ENCODE measurements at places on chromosomes 1 and 21.

DNA sequence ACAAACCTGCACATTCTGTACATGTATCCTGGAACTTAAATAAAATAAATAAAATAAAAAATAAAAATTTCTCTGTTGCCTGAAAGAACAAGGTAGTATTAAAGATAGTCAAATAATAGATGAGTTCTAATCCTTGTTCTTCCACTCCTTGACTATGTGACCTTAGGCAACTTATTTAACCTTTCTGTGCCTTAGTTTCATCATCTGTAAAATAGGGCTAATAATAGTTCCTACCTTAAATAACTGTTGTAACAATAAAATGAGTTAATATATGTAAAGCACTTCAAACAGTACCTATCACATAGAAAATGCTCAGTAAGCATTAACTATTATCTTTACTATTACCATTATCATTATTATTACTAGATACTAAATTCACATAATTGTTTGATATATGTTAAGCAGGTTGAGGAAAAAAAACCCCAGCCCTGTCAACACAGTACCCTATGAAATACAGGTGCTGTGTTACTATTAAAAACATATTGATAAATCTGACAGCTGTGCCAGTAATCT, 23.1 kb downstream of the SASS6 start:
- DNase-seq, result no peak

DNA sequence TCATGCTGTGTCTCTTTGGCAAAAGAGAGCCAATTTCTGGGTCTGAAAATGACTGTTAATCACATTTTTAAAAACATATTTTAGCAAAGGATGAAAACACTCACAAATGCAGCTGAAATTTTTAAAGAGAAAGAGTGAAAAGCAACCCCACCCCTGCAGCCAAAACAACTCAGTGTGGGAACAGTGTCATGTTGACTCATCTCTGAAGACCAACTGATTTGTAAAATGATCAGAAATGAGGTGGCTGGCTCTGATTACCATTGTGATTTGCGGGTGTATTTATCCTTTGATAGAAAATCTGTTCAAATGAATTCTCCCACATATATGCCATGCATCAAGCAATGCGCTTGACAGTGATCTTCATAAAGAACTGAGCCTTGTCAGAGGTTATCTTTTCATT, 287.0 kb upstream of the ESRRG start:
- no peak for DNase-seq

- DNase-seq, result no peak
Observed at GRCh38 chr1:147502760-147503159, 38.5 kb upstream of the BCL9 start.

- peak; percentile 91 for DNase-seq
Observed at GRCh38 chr1:44327679-44328491, 27.2 kb downstream of the ERI3 start.

DNA sequence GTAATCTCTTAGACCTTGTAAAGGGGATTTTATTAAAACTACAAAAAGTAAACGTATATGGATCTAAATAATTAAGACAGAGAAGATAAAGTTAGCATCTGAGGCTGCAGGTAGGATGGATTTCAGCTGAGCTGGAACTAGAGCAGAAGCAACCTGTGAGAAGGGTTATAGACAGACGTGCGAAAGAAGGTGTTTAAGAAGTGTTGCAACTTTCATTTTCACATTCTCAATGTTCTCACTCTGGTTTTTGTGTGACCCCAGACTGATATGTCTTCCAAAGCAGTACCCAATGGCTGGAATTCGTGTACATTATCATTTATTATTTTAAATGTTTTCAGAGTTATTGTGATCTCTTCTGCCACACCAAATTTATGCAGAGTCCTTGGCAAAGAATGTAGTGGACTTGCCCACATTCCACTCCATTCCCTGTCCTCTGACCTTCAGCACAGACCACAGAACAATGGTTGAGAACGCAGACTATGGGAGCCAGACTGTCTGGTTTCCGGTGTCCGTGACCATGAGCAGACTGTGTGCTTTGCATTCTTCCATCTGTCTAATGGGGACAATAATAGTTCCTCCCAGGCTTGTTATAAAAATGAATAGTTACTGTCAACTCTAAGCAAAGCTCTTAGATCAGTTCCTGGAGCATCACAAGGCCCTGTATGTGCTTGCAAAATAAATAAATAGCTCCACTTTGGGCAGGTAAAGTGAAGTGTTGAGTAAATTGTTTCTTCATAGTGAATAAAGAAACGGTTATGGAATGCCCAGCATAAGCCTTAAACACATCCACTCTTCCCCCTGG, 140.6 kb upstream of the SAMSN1 start:
- no peak for DNase-seq

GRCh38 chr1:61348025-61348665, 265.8 kb downstream of the NFIA start:
- no peak for DNase-seq

DNA sequence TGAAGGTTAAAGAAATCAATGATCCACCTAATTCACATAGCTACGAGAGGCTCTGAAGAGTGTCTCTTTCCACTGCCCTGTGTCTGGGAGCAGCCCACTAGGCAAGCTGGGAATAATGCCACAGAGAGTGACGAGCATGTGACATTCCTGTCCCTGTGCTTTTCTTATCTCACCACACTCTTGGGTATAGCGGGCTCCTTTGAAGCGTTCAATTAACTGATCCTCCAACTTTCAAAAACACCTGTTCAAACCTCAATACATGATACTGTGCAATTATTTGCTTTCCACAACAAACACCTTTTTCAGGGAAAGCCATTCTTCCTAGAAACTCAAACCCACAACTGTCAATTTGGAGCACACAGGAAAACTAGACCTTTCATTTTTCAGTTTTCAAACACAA, 43.4 kb downstream of the PLPP3 start:
- DNase-seq, result no peak

DNA sequence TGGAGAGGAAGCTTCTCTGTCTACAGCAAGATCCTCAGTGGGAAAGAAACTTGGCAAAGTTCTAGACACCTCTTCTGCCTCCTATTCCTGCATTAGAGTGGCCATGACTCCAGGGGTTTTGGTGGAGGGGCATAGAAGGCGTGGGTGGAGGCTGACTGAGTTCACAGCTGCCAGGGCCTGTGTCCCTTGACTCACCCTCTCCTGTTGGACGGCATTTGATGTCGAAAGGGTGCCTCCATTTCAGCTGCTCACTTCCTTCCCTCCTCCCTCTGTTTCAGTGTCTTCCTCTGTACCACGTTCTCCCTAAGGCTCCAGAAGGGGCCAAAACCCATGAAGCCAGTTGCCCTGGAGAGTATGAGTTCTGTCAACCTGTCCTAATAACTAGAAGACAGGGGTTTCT, 632 bp downstream of the TMEM79 start:
- DNase-seq, result no peak

GRCh38 chr1:197982256-197982655, 65.1 kb downstream of the LHX9 start:
- no peak for DNase-seq

DNA sequence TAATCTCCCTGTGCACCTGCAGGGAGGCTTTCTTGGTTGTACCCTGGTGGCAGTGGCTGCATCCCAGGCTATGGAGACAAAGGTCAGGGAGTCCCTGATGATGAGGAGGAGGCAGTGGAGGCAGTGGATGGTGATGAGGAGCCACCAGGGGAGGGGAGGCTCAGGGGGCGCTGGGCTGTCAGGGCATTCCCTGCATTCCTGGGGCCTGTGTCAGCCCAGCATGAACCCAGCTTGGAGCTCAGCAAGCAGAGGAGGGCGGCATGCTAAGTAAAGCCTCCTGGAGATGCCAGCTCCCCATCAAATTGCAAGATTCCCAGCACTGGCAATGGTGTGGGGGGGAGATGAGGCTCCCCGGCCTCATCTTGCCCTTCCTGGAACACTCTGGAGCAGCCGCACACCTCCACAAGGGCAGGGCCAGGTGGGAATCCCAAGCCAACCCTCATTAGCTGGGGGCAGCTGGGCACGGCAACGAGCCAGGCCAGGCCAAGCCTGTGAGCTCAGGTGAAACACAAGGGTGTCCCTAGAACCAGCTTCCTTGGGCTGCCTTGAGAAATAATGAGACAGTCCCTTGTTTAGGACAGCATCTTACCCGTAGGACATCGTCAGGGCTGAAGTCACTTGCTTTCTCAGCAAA, 469.5 kb downstream of the MATN1 start:
- DNase-seq, result no peak

DNA sequence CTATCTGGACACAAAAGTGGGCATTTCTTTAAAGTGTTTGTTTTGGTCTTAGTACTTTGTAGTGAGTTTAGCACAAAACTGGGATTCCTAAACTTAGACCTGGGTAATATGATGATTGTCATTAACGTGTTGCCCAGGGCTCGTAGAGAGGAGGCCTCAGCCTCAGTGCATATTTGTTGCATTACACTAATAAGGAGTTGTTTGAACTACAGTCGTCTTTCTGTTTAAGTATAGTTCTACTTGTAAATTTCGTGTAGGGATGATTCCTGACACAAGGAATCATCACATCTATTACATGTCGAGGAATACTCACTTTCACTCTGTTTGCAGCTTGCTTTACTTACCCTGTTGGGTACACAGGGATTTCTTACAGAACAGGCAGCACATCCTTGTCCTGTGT, 85.0 kb downstream of the PRDM2 start:
- DNase-seq, result no peak

DNA sequence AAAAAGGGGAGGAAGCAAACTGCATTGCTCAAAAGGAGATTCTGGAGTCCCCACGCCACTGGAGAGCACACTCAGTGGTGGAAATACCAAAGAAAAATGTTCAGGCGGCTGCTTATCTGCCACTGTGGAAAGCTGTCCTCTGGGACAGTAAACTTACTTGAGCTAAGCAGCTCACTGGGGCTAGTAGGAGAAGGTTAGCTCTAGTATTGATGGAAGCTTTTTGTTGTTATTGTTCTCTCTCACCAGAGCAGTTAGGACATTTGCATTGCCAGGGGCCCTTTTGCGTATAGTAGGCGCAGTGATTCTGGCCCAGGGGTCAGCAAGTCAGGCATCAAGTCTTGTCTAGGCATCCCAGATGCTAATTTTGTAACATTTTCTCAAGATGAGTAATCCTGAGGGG, 15.6 kb downstream of the BACE2 start:
- no peak for DNase-seq

DNA sequence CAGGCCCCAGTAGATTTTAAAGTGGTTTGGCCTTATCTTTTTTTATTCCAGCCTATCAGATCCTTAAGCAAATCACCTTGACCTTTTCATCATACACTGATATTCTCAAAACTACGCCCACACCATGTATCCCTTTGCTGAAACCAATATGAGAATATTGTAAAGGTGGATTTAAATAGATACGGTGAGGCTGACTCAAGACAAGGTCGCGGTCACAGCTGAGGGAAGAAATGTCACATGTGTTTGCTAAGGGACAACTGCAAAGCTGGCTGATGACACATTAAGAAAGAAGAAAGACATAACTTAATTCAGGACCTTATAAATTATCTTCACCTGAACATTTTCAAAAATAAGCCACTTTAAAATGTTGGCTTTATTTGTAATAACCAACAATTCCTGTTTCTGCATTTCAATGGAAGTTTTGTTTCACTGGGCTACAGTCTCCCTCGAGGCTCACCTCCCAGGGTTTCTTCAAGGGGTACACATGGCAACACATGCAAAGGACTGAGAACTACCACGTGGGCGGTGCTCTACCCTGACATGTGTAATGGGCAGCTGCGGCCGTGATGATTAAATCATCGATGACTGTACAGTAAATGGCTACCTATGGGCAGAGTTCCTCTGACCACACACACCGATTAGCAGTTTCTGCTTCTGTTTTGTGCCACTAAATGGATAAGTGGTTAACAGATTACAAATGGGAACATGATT, 189.5 kb downstream of the SIPA1L2 start:
- no peak for DNase-seq

GRCh38 chr1:161071886-161072371, 2.2 kb upstream of the ARHGAP30 start:
- no peak for DNase-seq

DNA sequence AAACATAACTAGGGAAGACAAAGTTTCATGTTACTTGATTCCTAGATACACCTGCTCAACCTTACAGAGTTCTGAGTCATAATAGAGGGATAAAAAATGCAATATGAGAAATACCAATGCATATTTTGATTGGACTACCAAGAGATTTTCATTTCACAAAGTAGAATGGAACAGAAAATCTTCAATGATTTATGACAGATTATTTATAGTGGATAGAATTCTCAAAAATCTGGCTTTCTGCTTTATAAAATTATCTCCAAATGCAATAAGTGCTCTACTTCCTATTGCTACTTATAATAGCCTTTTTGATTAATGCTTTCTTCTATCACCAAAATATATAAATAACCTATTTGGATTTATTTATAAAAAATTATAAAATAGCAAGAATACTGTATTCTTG, 18.9 kb upstream of the ATP6V1G3 start:
- DNase-seq, result no peak

DNA sequence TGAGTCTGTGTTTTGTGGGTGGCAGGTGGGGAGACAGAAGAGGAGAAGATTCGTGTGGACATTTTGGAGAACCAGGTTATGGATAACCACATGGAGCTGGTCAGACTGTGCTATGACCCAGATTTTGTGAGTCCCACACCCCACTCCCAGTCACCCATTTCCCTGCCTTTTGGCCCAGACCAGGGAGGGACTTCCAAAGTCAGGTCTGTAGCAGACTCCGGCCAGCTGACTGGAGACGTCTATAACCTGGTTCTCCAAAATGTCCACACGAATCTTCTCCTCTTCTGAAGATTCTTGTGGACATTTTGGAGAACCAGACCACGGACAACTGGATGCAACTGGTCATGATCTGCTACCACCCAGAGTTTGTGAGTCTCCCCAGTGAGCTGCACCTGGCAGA, 1.6 kb downstream of the GSTM5 start:
- DNase-seq, result no peak

- no peak for DNase-seq
Observed at GRCh38 chr1:14698314-14698713, 99.8 kb downstream of the KAZN start.

GRCh38 chr1:237386362-237387143, 344.6 kb downstream of the RYR2 start:
- no peak for DNase-seq

GRCh38 chr1:149993764-149994163, 16.8 kb downstream of the OTUD7B start:
- no peak for DNase-seq

DNA sequence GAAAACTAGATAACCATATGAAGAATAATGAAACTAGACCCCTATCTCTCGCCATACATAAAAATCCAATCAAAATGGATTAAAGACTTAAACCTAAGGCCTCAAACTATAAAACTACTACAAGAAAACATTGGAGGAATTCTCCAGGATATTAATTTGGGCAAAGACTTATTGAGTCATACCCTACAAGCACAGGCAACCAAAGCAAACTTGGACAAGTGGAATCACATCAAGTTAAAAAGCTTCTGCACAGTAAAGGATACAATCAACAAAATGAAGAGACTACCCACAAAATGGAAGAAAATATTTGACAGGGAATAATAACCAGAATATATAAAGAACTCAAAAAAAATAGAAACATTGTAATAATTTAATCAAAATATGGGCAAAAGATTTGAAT, 505.4 kb downstream of the KCNT2 start:
- DNase-seq, result no peak

GRCh38 chr1:75765697-75766355, 20.2 kb upstream of the RABGGTB start:
- DNase-seq, result no peak

Data from mucosa of gallbladder (tissue), 1 donor.